ENCODE measurements at places on chromosomes 16 and 17.

GRCh38 chr16:49564496-49565229 lies 191.1 kb downstream of the C16orf78 start:
- DNase-seq, result no peak

GRCh38 chr16:73124665-73125375 lies 76.9 kb upstream of the ZFHX3 start:
- DNase-seq, result no peak

- no peak for DNase-seq
Measured at GRCh38 chr17:44008205-44008909, 3.9 kb downstream of the NAGS start.

DNA sequence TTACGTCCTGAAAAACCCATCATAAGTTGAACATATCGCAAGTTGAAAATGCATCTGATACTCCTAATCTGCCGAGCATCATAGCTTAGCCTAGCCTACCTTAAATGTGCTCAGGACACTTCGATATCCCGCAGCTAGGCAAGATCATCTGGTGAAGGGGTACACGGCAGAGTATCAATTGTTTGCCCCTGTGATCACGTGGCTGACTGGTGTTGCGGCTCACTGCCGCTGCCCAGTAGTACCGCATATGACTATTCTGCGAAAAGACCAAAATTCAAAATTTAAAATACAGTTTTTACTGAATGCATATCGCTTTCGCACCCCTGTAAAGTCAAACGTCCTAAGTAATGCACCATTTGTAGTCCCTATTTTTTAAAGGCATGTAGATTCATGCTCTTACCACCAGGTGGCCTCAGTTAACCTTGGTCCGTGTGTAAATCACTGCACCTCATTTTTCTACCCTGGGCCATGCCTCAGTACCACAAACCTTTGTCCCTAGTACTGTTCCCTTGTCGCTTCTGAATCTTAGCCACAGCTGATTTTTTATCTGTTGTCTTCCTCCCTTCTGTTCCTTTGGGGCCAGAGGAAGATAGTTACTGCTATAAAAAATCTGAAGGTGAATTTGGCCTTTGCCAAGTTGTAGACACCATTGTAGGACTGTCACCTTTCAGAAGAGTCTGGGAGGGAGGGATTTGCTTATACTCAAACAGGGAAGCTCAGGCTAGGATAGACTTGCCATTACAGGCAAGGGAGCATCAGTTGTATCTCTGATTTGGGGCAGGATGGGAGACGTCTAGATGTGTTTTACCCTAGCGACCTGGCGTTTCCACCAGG lies 34.4 kb downstream of the WWP2 start:
- peak; percentile 32 for DNase-seq

GRCh38 chr17:951325-952132 lies 28.0 kb downstream of the NXN start:
- DNase-seq, result peak; percentile 67

DNA sequence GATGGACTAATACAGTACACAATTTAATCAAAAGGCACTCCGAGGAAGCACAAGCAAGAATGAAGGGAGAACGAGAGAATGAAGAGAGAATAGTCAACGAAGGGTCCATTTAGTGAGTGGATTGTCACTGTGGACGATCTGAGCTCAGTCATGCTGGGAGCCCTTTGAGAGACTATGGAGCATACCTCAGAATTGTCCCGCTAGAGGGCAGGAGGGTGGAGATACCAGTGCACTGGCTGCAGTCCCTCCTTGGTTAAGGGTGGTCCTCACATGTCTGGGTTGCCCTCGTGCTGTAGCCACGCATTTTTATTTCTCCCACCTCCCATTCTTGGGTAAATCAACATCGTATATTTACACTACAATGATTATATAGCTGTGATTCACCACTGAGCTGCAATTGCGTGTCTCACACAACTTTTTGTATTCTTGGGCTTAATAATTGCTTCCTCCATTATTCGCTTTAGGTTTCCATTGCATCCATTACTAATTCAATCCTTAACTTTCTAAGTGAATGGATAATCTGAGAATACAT lies 33.2 kb upstream of the FAM20A start:
- no peak for DNase-seq

DNA sequence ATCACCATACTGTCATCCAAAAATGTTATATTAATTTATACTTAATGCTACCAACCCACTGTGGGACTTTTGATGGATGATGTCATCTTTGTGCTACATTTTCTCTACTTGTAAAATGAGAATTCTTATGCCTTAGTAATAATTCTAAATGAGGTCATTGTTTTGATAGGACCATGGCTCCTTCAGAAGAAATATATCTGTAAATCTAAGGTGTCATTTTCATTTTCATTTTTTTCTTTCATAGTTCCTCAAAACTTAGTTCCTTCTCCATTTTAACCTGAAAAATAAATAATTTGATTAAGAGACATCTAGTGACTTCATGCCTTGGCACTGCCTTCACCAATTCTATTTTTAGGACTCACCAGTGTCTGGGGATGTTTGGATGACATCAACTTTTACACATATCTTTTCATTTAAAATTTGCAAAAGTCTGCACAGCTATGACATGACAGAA lies 48.7 kb downstream of the GPRC5B start:
- no peak for DNase-seq
